Ecto neural progenitor cell (in vitro differentiated cells): ENCODE measurements at places on chromosomes 7 and 10.

DNA sequence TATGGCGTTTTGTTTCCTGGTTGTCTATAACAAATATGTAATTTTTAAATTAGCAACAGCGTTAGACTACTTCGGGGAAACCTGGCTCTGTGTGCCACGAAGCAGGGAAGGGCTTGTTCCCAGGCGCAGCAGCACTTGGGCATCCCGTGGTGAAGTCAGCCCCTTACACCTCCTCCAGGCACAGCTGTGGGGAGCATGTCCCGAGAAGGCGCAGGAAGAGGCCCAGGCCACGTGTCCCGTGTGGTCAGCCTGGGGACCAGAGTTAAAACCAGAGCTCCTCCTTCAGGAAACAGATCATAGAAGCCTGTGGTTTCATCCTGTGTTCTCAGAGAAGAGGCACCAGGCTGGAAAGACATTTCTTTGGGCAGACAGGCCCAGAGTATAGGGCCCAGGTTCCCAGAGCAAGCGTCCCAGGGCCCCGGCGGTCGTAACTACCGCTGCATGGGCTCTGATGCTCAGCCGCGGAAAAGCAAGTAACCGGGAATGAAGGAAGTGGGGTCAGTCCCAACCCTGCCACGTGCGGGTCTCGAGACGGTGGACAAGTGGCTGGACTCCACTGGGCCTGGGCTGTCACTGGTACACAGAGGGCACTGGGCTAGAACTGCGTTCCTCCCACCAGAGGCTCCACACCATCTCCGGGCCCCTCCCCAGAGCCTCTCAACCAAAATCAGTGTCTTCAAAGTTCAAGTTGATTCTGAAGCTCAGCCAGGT, 7.1 kb downstream of the NUDT1 start:
- no peak for DNase-seq

DNA sequence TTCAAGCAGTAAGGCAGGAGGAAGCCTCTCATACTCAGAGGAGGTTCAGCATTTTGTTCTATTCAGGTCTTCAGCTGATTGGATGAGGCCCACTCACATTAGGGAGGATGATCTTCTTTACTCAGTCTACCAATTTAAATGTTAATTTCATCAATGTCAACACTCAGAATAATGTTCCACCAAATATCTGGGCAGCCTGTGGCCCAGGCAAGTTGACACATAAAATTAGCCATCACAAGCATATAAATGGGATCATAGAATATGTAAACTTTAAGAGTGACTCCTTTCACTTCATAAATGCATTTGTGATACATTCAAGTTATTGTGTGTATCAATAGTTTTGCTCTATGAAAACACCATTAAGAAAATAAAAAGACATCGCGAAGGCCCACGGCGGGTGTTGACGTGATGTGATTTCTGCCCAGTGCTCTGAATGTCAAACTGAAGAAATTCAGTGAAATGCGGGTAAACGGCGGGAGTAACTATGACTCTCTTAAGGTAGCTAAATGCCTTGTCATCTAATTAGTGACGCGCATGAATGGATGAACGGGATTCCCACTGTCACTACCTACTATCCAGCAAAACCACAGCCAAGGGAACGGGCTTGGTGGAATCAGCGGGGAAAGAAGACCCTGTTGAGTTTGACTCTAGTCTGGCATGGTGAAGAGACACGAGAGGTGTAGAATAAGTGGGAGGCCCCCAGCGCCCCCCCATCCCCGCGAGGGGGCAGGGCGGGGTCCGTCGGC, 536.1 kb upstream of the AUTS2 start:
- DNase-seq, result no peak

- DNase-seq, result no peak
Measured at GRCh38 chr7:41336455-41336952, 366.4 kb downstream of the INHBA start.

- DNase-seq, result no peak
Measured at GRCh38 chr7:37289367-37289766, 159.3 kb downstream of the ELMO1 start.

DNA sequence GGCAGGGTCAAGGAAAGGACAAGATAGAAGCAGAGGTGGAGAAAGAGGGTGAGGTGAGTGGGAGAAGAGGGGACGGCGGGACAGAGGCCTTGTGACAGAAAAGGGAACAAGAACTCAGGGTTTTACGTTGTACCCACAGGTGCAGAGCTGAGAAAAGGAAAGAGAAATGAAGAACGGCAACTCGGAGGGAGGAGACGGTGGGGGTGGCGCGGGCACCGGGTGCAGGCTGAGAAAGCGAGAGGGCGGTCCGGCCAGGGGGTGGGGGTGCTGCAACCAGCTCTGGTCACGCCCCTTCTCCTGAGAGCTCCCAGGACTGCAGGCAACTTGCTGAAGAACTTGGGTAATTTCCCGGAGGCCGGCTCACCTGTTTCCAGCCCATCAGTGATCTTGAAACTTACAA, 65.3 kb downstream of the CARD11 start:
- no peak for DNase-seq

DNA sequence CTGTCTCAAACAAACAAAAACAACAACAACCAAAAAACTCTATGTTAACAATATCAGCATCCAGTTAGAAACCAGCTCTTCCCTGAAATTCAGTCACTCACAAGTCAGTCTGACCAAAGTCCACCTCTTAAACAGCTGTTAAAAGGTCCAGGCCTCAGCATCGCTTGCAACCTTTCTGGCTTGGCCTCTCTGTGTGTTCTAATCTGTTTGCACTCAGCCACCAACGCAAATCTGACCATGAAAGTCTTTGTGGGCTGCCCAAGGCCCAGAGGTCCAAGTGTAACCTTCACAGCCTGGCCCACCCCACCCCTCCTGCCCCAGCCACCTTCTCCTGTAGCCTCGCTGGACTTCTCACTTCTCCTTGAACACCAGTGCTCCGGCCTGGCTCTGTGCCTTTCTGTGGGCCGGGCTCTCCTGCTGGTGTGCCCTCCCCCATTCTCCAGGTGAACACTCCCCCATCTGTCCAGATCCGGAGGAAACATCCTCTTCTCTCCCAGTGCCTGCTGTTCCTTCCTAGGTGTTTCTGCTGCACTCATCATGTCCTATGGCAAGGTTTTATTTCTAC, 72.2 kb upstream of the EFCAB10 start:
- no peak for DNase-seq

DNA sequence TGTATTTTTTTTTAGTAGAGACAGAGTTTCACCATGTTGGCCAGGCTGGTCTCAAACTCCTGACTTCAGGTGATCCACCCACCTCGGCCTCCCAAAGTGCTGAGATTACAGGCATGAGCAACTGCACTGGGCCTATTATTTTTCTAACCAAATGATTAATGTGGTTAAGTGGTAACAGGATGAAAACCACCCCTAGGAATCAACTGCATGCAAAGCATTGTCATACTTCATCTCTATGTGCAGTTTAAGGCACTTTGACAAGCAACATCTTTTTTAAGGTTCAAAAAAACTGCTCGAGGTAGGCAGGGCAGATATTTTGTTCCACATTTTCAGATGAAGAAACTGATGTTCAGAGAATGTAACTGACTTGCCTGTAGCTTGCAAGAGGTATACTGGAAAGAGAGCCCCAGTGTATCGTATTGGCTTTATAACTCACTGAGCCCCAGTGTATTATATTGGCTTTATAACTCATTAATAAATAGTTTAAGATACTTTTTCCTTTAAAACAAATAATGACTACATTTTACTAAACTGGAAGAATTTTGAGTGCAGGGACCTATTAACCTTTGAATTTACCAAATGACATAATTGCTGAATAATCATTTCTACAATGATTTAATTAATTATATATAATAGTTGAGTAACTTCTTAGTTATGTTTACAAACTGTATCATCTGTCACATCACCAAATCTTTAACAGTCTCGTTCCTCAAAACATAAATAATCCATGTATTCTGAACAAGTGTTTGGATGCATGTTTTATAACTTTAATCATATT, 38.1 kb downstream of the RTKN2 start:
- DNase-seq, result no peak

- DNase-seq, result peak; percentile 92
Measured at GRCh38 chr10:125160856-125161706, 718 bp upstream of the CTBP2 start.

DNA sequence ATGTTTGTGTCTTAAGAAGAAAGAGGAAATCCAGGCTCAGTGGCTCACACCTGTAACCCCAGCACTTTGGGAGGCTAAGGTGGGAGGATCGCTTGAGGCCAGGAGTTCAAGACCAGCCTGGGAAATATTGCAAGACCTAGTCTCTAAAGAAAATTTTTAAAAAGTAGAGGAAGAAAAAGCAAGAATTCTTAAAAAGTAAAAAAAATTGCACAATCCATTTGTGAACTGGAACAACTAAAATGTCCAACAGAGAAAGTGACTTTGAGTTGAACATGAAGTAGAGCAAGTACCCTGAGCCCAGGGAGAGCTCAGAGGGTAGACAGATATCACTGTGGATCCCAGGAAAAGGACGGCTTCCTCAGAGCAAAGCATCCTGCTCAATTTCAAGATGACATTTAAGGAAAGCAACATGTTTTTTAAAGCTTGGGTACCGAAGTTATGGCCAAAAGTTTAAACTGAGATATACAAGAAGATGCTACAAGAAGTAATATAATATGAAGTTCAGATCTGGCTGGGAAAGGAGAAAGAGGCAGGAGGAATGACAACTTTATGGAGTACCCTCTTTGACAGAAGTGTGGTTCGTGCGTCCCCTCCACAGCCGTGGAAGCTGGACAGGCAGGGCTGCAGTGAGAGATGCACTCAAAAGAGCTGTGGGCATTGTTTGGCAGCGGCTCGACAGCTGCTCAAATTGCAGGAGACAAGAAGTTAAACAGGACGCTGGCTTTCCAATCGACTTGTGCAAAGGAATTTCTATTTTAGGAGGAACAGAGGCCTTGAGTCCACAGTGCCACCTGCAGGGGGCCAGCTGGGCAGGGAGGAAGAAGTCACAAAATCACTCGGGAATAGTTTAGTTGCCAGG, 201.3 kb downstream of the JCAD start:
- peak; percentile 63 for DNase-seq

- no peak for DNase-seq
Measured at GRCh38 chr7:7169296-7169695, 13.0 kb upstream of the C1GALT1 start.

GRCh38 chr10:6204063-6204340, 1.3 kb downstream of the PFKFB3 start:
- DNase-seq, result peak; percentile 65

GRCh38 chr10:44327461-44327860, 57.4 kb downstream of the CXCL12 start:
- no peak for DNase-seq

- DNase-seq, result no peak
Measured at GRCh38 chr10:69234447-69234846, 14.3 kb downstream of the HKDC1 start.

DNA sequence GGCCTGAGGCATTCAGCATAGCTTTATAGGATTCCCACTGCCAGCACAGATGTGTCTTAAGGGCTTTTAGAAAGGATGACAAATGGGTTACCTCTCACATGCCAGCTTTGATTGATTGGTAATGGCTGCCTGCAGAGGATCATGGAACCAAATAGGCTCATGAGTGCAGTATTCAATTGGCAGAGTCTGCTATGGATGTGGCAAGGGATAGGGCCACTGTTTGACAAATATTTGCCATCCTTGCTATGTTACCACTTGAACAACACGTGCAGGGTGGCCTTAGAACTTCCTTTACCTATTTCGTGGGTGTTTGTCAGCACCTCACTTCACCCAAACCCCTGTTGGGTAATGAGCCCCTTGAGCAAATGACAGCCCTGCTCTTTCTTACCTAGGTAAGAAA, 139.2 kb downstream of the C10orf105 start:
- DNase-seq, result no peak

DNA sequence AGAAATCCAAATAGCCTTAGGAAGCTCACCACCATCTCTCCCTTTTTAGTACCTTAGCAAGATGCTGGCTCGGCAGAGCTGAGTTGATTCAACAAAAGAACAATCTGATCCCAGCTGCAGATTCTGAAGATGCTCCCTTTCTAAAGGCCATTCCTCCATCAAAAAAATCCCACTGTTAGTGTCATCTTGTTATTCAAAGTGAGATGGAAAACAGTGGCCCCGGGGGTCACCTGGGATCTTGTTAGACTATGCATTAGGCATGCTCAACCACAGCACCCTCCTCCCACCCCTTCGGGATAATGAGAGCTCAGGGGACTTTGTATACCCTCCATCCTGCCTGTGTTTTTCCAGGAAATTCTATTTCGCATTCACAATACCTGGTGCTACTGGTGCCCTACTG, 2.4 kb downstream of the NCAPG2 start:
- no peak for DNase-seq

GRCh38 chr7:44709011-44709915, 39.4 kb upstream of the ZMIZ2 start:
- DNase-seq, result no peak

DNA sequence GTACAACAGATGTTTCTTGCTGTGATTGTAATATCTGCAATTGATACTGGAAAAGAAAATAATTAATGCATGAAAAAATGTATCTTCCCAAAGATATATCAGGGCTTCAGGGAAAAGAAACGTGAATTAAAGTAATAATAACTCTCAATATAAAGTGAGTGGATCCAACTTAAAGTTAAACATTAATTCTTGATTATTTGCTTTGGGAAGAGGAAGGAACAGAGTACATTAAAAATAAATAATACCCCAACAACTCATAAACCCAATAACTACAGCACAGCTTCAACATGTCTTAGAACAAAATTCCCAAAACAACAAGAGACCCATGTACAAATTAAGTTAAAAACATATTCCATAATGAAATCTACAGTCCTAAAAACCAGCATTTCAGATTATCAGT, 33.0 kb downstream of the ELMO1 start:
- DNase-seq, result no peak

DNA sequence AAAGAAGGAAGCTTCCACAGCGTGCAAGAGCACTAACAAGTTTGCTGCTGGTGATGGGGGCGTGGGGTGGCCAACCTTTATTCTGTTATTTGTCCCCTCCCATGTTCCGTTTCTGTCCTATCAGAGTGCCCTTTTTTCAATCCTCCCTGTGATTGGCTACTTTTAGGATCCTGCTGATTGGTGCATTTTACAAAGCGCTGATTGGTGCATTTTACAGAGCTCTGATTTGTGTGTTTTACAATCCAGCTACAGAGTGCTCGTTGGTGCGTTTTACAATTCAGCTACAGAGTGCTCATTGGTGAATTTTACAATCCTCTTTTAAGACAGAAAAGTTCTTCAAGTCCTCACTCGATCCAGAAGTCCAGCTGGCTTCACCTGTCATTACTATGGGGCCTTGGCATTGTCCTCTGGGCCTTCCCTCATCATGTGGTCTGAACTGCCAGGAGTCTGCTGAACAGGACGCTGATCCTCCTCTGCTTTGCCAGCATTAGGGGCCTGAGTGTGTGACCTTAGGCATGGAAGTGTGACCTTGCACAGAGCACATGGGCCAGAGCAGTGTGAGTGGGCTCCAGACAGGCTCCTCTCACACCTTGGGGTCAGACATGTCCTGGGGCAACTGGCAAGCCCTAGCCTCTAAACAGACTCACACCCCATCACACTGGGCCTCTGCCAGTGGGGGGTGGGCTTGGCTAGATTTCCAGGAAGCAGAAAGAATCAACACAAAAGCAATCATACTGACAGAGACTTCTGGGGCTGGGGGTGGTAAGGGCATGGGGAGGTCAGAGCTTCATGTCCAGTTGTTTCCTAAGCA, 167.4 kb downstream of the PTPN20 start:
- no peak for DNase-seq

GRCh38 chr7:16691241-16691640, 45.3 kb downstream of the BZW2 start:
- DNase-seq, result no peak

- DNase-seq, result no peak
Measured at GRCh38 chr10:44404741-44405437, 20.0 kb upstream of the CXCL12 start.
